ENCODE measurements at places on chromosomes 12 and 14.
A peak's percentile ranks its signal among the peaks of the same experiment; 100 is the strongest.

DNA sequence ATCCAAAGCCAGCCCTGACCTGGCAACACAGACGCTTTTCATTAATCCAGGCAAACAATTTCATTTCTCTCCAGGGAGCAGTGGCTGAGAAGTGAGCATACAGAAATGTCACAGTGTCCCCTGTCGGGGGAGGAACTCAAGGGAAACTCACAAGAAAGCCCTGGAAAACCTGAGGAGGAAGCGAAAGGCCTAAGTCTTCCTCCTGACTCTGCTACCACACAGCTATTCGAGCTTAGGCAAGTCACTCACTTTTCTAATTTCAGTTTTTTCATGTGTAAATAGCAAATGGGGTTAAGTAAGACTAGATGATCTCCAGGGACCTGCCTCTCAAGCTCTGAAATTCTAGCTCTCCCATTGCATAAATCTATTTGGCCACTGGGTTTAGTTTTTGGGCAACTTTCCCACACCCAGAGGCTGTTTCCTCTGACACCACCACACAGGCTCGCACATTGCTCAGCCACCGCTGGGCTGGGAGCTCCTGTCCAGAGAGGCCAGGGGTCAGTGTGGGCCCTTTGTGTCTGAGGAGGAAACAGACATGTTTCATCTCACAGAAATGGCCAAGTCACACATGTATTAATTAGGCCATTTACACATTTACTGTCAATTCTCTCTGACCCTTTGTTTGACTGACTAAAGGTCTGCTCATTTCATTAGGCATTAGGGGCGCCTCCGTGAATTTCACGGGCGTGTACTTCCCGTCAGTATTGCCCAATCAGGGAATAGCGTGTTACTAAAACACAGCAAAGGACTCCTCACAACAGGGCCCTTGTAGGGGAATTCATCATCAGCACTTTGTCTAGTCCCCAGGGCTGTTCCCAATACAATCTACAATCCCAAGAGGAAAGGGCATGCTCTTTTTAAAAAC is 9.8 kb upstream of the PNMA1 start:
- DNase-seq = peak; percentile 96

GRCh38 chr12:129961091-129961490 is 57.3 kb upstream of the TMEM132D start:
- DNase-seq = peak; percentile 13

DNA sequence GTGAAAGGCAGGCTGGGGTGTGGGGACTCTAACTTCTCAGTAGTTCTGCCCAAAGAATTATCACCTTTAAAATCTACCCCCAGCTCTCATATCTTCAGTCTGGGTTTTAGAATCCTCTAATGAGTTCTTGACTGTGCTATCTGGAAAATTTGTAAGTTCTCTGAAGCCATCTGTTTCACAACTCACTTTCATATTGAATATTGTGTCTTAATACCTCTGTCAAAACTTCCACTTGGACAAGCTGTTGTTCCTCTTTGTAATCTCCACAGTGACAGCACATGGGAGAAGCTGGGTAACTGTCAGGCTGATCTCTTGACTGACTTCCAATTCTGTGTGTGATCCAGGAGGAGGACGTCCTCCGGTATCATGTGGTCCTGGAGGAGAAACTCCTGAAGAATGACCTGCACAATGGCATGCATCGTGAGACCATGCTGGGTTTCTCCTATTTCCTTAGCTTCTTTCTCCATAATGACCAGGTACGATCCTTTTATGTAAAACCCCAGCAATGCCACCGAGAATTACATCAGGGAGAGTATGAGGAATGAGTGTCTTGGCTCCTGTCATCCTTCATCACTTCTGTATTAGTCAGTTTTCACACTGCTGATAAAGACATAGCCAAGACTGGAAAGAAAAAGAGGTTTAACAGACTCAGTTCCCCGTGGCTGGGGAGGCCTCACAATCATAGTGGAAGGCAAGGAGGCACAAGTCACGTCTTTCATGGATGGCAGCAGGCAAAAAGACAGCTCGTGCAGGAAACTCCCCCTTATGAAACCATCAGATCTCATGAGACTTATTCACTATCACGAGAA is 111.9 kb downstream of the STAB2 start:
- no peak for DNase-seq

- DNase-seq = peak; percentile 22
Measured at GRCh38 chr12:104930388-104931326, 27.4 kb downstream of the SLC41A2 start.

GRCh38 chr12:50363141-50363540 is 33.3 kb downstream of the FAM186A start:
- DNase-seq = no peak

DNA sequence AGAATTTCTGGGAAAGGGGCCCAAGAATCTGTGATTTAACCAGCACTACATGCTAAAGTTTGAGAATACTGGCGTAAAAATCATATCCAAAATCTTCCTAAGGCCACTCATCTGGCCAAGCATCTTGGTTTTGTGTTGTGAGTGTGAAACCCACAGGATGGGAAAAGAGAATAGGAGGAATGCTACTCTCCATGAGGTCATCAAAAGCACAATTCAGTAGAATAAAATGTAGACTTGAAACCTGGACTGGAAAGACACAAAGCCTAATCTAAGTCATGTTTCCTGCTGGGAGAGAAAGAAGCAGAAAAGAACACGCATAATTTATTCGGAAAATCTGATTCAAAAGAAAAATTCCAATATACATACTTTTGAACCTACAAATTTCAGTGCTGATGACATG is 42.3 kb downstream of the NR1H4 start:
- no peak for DNase-seq

DNA sequence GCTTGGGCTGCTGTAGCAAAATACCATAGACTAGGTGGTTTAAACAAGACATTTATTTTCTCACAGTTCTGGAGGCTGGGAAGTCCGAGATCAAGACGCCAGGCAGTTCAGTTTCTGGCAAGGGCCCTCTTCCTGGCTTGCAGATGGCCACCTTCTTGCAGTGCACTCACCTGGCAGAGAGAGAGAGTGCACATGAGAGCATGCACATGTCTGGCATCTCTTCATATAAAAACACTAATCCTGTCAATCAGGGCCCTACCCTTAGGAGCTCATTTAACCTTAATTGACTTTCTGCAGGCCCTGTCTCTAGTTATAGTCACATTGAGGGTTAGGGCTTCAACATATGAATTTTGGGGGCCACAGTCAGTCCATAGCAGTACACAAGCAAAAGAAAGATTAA is 12.4 kb upstream of the EVL start:
- DNase-seq = no peak

GRCh38 chr14:33271216-33271615 is 332.5 kb downstream of the NPAS3 start:
- DNase-seq = no peak

GRCh38 chr12:3668479-3669165 is 84.3 kb downstream of the CRACR2A start:
- DNase-seq = no peak

- peak; percentile 25 for DNase-seq
Measured at GRCh38 chr12:80222261-80222660, 122.9 kb downstream of the OTOGL start.

GRCh38 chr14:49464885-49465284 is 121.3 kb downstream of the RPS29 start:
- peak; percentile 28 for DNase-seq

- peak; percentile 8 for DNase-seq
Measured at GRCh38 chr14:84006643-84007155, 1523.2 kb upstream of the FLRT2 start.

GRCh38 chr12:8033153-8034044 is 883 bp downstream of the FOXJ2 start:
- peak; percentile 26 for DNase-seq

DNA sequence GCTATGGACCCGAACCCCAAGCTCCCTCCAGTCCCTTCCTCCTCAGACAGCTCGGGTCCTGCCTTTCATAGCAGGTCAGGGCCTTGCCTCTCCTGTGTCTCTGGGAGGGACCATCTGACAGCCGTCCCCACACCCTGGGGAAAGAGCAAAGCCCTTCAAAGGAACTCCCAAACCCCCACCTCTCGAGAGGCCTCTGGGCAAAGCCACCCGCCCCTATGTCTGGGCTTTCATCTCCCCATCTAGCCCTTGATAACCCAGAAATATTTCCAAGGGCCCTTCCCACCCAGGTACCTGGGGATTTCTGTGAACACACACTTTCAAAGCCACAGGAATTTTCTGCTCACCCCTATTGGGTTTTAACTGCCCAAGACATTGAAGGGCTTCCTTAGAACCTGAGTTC is 32.1 kb downstream of the SNRNP35 start:
- DNase-seq = no peak

DNA sequence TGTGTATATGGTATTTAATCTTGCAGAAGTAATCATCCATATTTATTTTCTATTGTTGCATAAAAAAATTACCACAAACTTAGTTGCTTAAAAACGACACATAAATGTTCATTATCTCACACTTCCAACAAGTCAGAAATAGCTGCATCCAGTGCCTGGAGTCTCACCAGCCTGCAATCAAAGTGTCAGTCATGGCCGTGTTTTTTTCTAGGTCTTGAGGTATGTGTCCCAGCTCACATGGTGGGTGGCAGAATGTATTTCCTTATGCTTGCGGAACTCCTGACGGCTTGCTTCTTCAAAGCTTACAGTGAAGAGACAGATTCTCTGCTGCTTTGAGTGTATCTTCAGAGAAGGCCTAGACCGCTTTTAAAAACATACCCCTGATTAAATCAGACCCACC is 670.2 kb upstream of the LMO3 start:
- DNase-seq = no peak

- DNase-seq = no peak
Measured at GRCh38 chr12:26869908-26870459, 37.0 kb upstream of the ITPR2 start.

- peak; percentile 71 for DNase-seq
Measured at GRCh38 chr14:87615822-87616679, 376.9 kb downstream of the GALC start.

- DNase-seq = peak; percentile 49
Measured at GRCh38 chr14:54483073-54483745, 5.6 kb downstream of the GMFB start.

GRCh38 chr14:69152902-69153151 is at the start of gene DCAF5:
Gene DCAF5, minus strand, starts transcription at chr14:69153119. Its CDS starts 141 bp downstream, at chr14:69152978.
- DNase-seq = no peak

- no peak for DNase-seq
Measured at GRCh38 chr12:85280165-85280983, at the start of gene ALX1. Gene ALX1, plus strand, starts transcription at chr12:85280220. Its CDS starts 42 bp downstream, at chr12:85280262.

GRCh38 chr12:6757028-6757690 is 4.2 kb upstream of the MLF2 start:
- no peak for DNase-seq

DNA sequence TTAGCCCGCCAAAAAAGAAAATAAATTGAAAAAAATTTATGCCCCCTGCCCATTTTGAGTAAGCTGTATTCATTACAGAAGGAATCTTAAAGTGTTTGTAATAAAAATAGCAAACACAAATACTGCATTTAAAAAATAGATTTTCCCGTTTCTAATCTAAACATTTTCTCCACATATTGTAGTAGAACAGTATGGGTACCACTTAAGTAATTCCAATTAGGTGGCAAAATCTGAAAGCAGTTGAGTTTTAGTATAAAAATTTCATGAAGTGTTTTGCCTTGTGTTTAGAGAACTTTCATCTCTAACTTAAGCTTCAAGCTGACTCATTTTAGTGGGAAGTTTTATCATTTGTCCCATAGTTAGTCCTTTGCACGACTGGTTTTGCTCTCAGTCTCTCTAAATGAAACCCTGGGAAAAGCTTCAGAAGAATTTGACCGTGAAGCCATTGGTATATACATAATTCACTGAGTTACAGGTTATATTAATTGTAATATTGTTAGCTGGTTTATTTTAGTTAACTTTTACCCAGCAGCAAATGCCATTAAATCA is 214.6 kb downstream of the ERC1 start:
- DNase-seq = no peak

- DNase-seq = no peak
Measured at GRCh38 chr14:104113631-104114420, 24.6 kb upstream of the KIF26A start.

Measured in PC-3 (cell line).